ENCODE measurements at places on chromosomes 2 and 18.

GRCh38 chr18:49459404-49460171 lies 857 bp downstream of the DYM start:
- DNase-seq: peak; percentile 41

- DNase-seq: no peak
Measured at GRCh38 chr2:197057959-197058358, 131.5 kb upstream of the PGAP1 start.

DNA sequence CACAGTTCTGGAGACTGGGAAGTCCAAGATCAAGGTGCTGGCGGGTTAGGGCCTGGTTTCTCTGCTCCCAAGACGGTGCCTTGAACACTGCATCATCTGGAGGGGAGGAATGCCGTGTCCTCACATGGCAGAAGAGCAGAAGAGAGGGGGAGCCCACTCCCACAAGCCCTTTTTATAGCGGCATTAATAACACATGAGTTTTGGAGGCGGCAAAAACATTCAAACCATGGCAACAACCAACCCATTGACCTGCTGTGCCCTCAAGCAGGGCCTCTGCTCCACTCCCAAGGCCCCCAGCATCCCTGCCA lies 62.0 kb downstream of the SMAD7 start:
- no peak for DNase-seq

DNA sequence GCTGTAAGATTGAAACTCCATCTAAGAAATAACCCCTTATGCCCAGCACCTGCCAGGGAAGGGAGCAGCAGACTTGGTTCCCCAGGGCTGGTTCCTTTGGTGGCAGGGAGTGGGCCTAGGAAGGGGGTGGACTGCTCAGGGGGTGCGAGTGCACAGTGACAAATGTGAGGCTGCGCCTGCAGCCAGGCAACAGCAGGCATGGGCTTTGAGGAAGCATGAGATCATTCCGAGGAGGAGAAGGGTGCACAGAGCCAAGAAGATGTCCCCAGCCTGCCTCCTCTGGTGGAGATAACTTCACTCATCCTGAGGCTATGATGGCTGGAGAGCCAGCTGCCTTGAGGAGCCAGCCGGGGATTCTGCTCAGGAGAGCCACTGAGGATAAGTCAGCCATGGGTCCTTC lies 158.0 kb downstream of the CAPN13 start:
- DNase-seq: peak; percentile 70

Measured in MG63 (cell line).